Kidney (tissue), 22 donors: ENCODE measurements at places on chromosomes 6 and 20. TPM values are rescaled to one million over a fixed set of nuclear protein-coding genes. Genes with fewer than 3 reads are reported as not detected.

- H3K36me3 ChIP-seq = no peaks in the 10 kb centered on the region
- no peaks in the 10 kb centered on the region for H3K4me1 ChIP-seq
- no peak for DNase-seq
These were observed 161.4 kb downstream of the CD109 start for GRCh38 chr6:73857341-73857890.

DNA sequence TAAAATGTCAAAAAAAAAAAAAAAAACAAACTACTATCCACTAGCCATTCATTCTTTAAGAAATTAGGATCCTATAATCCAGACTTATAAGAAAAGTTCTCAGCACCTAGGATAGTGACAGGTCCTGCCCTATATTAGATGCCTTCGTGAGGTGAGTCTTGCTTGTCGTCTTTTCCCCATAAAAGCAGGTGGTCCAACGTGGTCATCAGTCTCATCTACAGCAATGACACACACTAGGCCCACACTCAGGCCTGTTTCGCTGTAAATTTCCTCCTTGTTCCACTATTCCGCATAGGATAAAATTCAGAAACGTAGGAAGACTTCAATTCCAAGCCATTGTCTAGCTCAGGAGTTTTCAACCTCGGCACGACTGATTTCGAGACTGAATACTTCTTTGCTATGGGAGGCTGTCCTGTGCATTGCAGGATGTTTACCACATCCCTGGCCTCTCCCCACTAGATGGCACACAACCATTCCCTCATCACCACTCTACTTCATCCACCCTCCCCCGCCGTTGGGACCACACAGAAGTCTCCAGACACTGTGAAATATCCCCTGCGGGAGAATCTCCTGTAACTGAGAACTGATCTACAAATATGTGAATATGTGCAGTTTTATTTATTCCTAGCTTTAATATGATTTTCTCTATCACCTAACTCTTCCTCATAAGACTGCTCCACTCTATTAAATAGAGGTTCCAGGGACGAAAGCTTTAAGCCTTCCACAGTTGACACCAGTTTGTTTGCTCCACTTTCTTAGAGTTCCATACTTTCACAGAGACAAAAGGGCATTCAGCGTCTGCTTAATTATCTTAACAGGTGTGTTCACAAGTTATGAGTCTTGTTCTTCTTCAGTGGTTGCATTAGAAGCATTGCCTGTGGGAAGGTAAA is 346.3 kb downstream of the BMP2 start:
- DNase-seq = peak; percentile 87
- no peaks in the 10 kb centered on the region for H3K36me3 ChIP-seq
- no peaks in the 10 kb centered on the region for H3K27me3 ChIP-seq
- H3K4me3 ChIP-seq = no peak overlapping the region

DNA sequence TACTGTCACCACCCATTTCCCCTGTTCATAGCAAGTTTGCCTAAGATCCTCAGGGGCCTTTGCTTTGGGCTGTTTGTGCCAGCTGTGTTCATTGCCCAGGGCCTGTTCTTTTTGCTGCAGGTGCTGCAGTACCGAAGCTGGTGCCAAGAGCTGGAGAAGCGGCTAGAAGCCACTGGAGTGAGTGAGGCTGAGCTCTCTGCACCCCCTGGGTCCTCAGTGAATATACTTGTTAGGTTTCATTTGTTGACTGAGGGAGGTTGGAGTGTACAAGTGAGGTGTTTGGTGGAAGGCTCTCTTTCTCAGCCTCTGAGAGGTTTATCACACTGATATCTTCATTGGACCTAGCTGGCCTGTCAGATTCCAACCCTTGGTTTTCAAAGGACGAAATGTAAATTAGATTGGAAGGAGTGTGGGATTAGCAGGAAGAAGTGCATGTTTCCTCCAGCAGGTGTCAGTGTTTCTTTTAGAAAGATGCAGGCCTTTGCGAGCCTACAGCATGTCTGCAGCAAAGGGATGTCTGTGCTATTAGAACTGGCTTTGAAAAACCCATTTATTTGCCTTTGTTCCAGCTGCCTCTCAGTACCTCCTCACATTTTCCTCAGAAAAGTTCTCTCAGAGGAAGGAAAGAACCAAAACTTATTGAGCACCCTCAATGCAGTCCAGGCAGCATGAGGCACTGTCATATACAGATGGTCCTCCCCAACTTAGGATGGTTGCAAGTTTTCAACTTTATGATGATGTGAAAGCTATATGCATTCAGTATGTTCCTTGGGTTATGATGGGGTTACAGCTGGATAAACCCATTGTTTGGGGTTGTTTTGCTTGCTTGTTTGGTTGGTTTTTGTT is 8.3 kb downstream of the CEP250 start:
- peaks cover 9% of the 10 kb centered on the region for H3K36me3 ChIP-seq
- peak; percentile 66 for DNase-seq
- H3K27ac ChIP-seq = no peak overlapping the region
- H3K4me3 ChIP-seq = no peak overlapping the region
- no peaks in the 10 kb centered on the region for H3K27me3 ChIP-seq

The SLC52A3 gene
- total RNA-seq = 10.9 TPM

The NKX2-4 gene
- total RNA-seq = not detected

GRCh38 chr6:17417817-17418216 is 24.4 kb downstream of the CAP2 start:
- H3K36me3 ChIP-seq = no peaks in the 10 kb centered on the region
- peak; percentile 2 for DNase-seq
- no peak overlapping the region for H3K27ac ChIP-seq
- no peak overlapping the region for H3K4me3 ChIP-seq

- no peaks in the 10 kb centered on the region for H3K27me3 ChIP-seq
- no peak overlapping the region for H3K4me3 ChIP-seq
- no peak for DNase-seq
- no peak overlapping the region for H3K27ac ChIP-seq
- H3K4me1 ChIP-seq = no peaks in the 10 kb centered on the region
These were observed 134.2 kb downstream of the CEP57L1 start for GRCh38 chr6:109229536-109229935.

DNA sequence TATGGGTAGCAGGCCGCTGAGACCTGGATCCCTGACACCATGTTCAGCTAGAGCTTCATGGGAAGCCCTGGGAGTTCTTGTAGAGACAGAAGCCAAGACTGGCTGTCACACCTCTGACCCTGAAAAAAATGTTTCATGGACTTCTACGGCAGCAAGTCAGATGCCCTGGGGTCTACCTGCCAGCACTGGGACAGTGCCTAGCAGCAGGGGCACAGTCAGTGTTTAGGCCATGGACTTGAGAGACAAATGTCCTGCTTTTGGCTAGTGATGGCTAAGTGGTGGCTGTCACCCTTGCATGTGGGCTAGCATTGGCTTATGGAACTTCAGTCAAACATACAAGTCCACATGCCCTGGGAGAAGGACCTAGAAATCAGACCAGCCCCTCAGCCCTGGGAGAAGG is 41.3 kb upstream of the SSTR4 start:
- no peak overlapping the region for H3K4me3 ChIP-seq
- H3K36me3 ChIP-seq = no peaks in the 10 kb centered on the region
- H3K4me1 ChIP-seq = no peaks in the 10 kb centered on the region
- DNase-seq = no peak
- H3K27me3 ChIP-seq = no peaks in the 10 kb centered on the region

The TRIM15 gene
- 2.2 TPM for total RNA-seq

The KAT14 gene
- 12.8 TPM for total RNA-seq

DNA sequence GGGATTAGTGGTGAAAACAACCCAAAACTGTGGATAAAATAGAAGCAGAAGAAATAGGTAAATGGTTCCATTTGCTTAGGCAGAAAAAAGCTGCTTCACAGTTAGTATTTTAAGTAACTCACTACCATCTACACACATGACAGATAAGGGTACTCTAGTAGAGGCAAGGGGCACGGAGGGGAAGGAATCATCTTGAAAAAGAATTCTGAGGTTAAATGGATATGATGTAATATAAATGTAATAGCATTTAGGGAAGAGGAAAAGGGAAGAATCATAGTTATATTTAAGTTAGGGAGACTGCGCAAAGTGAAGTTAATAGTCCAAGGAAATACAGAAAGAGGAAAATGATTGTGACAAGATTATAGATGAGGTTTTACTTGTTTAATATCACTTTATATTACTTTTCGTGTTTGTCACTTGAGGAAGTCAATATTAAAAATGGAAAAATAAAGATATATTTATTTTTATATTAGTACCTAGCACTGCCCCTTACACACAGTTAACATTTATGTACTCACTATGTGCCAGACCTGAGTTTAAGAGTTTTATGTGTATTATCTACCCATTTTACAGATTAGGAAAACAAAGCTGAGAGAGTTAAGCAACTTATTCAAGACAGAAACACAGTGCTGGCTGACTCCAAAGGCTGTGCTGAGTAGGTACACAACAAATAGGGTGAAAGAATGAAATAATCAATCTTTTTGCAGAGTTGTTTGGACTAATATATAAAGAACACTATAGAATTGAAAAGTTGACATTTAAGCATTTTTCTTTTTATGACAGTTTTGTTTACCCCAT is 128.1 kb downstream of the REV3L start:
- no peak overlapping the region for H3K27ac ChIP-seq
- H3K4me1 ChIP-seq = no peaks in the 10 kb centered on the region
- no peaks in the 10 kb centered on the region for H3K36me3 ChIP-seq

- H3K4me3 ChIP-seq = no peak overlapping the region
- no peaks in the 10 kb centered on the region for H3K36me3 ChIP-seq
- no peak for DNase-seq
- no peaks in the 10 kb centered on the region for H3K4me1 ChIP-seq
These were observed 158.2 kb upstream of the MCHR2 start for GRCh38 chr6:100152201-100152600.

The SERPINB6 gene
- total RNA-seq = 136 TPM

DNA sequence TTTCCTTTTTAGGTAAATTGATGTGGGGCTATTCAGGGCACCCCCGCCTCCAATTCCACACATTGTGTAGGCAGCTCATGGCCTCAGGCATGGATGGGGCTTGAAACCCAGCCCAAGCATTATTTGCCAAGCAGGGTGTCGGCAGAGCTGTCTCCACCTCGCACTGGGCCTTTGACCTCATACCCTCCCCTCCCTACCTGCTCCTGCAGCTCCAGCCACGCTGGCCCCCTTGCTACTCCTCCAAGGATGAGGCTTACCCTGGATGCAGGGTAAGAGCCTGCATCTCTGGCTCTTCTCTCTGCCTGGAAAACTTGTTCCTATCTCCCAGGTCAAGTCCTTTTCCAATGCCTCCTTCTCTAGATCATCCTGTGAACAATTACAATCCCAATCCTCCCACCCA is 232.6 kb downstream of the SOD2 start:
- no peaks in the 10 kb centered on the region for H3K27me3 ChIP-seq
- no peak overlapping the region for H3K27ac ChIP-seq
- no peaks in the 10 kb centered on the region for H3K36me3 ChIP-seq
- no peak overlapping the region for H3K4me3 ChIP-seq
- no peaks in the 10 kb centered on the region for H3K4me1 ChIP-seq
- no peak for DNase-seq

GRCh38 chr6:15288856-15289255 is 43.0 kb downstream of the JARID2 start:
- no peak overlapping the region for H3K4me3 ChIP-seq
- no peak for DNase-seq
- H3K27ac ChIP-seq = no peak overlapping the region
- H3K27me3 ChIP-seq = no peaks in the 10 kb centered on the region

GRCh38 chr6:279341-280029 is 12.8 kb upstream of the DUSP22 start:
- no peaks in the 10 kb centered on the region for H3K4me1 ChIP-seq
- H3K4me3 ChIP-seq = no peak overlapping the region
- no peaks in the 10 kb centered on the region for H3K36me3 ChIP-seq
- no peak for DNase-seq

GRCh38 chr6:1403851-1404712 is 14.7 kb downstream of the FOXF2 start:
- H3K27ac ChIP-seq = no peak overlapping the region
- H3K4me3 ChIP-seq = no peak overlapping the region
- peaks cover 15% of the 10 kb centered on the region for H3K27me3 ChIP-seq
- no peaks in the 10 kb centered on the region for H3K4me1 ChIP-seq
- H3K36me3 ChIP-seq = no peaks in the 10 kb centered on the region
- no peak for DNase-seq

DNA sequence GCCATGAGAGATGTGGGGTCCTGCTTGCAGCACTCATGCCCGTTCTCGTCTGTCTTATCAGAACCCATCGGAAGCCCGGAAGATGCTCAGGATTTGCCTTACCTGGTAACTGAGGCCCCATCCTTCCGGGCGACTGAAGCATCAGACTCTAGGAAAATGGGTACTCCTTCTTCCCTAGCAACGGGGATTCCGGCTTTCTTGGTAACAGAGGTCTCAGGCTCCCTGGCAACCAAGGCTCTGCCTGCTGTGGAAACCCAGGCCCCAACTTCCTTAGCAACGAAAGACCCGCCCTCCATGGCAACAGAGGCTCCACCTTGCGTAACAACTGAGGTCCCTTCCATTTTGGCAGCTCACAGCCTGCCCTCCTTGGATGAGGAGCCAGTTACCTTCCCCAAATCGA is 8.3 kb downstream of the PI16 start:
- no peaks in the 10 kb centered on the region for H3K27me3 ChIP-seq
- H3K36me3 ChIP-seq = peaks cover 7% of the 10 kb centered on the region
- H3K27ac ChIP-seq = no peak overlapping the region
- H3K4me3 ChIP-seq = no peak overlapping the region
- H3K4me1 ChIP-seq = no peaks in the 10 kb centered on the region
- DNase-seq = peak; percentile 46

DNA sequence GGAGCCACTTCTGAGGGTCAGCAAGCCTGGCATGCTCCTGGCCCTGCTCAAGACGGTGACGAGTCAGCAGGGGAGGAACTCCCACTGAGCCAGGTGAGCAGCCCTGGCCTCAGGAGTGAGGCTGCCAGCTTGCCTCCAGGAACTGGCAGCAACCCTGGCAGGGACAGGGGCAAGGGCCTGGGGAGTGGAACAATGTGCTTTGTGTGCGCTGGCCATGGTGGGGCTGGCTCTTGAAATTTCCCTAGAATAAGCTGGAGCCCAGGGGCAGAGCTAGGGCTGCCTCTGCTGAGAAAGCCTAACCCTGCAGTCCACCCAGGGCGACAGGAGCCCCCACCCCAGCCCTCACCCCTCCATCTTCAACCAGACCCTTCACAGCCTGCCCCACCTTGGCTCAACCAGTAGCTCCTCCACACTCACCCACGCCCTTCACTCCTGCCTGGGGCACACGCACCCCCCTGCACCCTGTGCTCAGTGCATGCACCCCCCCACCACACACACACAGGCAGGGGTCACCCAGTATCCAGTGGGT is 88.0 kb downstream of the MRPL14 start:
- no peaks in the 10 kb centered on the region for H3K36me3 ChIP-seq
- peak; percentile 66 for DNase-seq
- no peak overlapping the region for H3K4me3 ChIP-seq
- no peaks in the 10 kb centered on the region for H3K27me3 ChIP-seq

GRCh38 chr6:95545226-95545625 is 32.1 kb upstream of the MANEA start:
- H3K27ac ChIP-seq = no peak overlapping the region
- no peaks in the 10 kb centered on the region for H3K27me3 ChIP-seq
- H3K4me1 ChIP-seq = no peaks in the 10 kb centered on the region
- no peak for DNase-seq

- no peaks in the 10 kb centered on the region for H3K4me1 ChIP-seq
- no peaks in the 10 kb centered on the region for H3K36me3 ChIP-seq
- H3K27me3 ChIP-seq = no peaks in the 10 kb centered on the region
These were observed 9.7 kb upstream of the IBTK start for GRCh38 chr6:82257088-82257774.
